ENCODE measurements at places on chromosomes 7 and 10.
A peak's percentile ranks its signal among the peaks of the same experiment; 100 is the strongest.

DNA sequence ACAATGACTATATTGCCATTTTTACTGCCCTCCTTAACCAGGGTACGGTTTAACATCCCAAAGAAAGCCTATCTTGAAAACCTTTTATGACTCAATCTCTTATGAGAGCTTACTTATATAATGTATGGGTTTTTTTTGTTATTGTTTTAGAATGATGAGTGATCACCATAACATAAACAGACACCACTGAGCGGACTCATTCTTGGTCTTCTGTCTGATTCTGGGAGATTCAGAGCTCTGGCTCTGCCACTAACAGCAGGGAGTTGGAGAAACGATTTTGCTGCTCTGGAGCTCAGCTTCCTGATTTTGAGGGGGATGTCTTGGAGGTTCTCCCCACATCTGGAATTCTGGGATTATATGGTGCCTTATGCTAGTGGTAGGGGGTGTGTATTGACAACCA, 244.1 kb downstream of the FRMD4A start:
- no peak for DNase-seq

DNA sequence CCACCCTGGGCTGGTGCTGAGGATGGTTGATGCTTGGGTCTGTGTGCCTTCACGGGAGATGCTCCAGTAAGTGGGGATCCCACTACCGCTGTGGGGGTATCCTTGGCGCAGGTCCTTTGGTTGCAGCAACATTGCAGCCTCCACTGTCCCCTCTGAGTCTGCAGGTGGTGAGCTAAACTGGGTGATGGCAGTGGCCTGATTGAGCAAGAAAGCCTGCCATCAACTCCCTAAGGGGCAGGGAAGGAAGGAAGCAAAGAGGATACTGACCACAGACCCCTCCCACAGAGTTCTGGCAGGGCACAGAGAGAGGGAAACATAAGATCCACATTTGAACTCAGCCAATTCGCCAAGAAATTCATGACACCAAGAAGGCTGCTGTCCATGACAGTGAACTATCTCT, 43.2 kb downstream of the MYO1G start:
- DNase-seq = no peak

- no peak for DNase-seq
These were observed 50.4 kb downstream of the RBM33 start for GRCh38 chr7:155694851-155695250.

DNA sequence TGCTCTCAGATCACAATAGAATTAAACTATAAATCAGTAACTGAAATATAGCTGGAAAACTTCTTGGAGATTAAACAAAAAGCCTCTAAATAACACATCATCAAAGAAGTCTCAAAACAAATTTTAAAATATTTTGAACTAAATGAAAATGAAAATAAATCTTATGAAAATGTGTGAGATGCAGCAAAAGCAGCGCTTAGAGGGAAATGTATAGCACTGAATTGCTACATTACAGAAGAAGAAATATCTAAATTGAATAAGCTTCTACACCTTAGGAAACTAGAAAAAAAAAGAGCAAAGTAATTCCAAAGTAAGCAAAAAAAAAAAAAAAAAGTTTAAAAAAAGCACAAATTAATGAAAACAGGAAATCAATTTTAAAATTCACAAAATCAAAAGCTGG, 35.2 kb downstream of the LMBR1 start:
- no peak for DNase-seq

GRCh38 chr7:86833360-86833759, 189.7 kb downstream of the GRM3 start:
- DNase-seq = no peak

DNA sequence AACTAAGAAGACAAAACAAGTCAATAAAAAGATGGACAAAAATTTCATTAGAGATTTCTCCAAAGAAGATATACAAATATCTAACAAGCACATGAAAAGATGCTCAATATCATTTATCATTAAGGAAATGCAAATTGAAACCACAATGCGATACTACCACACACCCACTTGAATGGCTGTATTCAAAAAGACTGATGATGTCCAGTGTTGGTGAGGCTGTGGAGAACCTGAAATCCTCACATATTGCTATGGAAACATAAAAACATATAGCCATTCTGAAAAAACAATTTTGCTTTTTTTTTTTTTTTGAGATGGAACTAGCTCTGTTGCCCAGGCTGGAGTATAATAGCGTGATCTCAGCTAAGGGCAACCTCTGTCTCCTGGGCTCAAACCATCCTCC, 124.1 kb upstream of the LAMB4 start:
- no peak for DNase-seq

DNA sequence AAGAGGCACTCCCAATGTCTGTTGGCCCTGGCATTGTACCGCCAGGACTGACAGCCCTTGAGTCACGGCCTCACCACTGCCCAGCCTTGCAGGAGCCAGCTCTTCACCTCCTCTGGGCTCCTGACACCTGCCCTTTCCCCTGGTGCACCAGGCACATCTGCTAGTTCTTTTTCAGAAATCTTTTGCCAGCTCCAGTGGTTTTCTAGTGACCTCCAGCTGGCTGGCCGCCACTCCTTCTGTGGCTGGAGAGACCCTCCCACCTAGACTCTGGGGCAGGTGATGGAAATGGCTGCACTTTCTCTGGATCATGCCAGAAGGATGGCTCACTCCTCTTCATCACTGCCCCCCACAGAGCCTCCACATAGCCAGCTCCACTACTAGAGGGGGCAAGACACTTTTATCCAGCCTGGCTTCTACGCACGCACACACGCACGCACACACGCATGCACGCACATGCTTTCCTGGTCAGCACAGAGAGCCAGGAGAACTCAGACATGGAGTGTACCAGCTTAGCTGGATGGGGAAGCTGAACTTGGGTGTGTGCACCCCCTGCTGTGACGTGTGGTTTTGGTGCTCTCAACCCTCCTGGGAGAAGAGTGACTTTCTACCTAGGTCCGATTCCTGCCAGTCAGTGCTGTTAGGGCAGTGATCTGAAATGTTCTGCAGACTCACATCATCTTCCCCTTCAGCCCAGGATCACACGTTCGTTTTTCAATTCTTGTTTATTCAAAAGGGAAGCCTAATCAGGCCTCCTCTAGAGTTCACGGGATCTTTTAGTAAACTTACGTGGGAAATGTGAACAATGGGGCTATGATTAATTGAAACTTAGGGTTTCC, 222.0 kb downstream of the PRPF18 start:
- no peak for DNase-seq

- DNase-seq = no peak
These were observed 1.8 kb downstream of the HNRNPF start for GRCh38 chr10:43407148-43407575.

DNA sequence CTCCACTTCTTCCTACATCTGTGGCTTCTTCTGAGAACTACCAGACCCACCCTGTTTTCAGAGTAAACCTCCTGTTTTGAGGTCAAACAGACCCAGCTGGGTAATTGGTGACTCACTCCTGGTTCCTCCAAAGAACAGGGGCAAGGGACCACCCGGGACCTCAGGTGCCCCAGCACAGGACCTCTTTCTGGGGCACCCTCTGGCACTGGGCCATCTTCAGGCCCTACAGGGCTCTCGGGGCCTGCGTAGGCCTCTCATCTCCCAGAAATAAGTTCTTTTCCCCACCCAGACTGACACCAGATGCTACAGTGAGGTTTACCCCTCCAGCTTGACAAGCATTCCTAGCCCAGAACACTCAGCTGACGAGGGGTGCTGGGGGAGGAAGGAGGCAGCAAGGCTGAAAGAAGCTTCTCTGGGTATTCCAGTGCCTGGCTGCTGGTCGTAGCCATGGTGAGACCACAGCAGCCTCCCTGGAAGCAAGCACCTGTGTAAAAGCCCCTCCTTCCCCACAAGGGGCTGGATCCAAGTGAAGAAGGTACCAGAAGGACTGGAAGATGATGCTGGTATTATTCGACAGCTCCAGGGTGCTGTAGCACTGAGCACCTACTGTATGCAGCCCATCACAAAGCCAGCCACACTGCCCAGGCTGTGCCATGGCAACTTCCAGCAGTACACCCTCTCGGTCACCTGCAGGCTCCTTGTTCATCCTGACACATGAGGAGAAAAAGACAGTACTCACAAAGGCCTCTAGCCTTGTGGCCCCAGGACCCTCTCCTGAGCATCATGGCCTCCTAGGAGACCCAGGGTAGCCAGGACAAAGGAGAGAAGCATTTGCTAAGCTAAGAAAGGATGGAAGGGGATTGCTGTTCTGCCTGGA, 47.4 kb downstream of the ALOX5 start:
- DNase-seq = no peak

DNA sequence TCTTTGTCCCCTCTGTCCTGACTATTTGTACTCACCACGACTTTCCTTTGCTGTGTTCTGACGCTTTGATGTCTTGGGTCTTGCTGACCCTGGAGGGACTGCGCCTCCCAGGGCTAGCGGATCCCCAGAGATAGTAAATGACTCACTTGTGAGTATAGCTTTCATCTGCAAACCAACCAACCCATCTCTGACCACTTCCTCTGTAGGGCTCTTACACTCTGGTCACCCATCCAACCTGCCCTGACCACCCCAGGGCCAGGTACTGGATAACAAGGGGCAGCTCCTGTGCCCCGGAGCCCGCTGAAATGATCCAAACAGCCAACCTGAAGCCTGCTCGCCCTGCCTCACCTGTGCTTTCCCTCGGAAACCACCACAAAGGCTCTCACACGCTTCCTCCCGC, 125.2 kb upstream of the CARD11 start:
- no peak for DNase-seq

- no peak for DNase-seq
These were observed at the start of gene SEC31B for GRCh38 chr10:100519311-100520051. TSS of gene SEC31B (minus strand) at chr10:100519861. CDS start at chr10:100516952, 2,909 bp downstream.

GRCh38 chr7:105653441-105654005, 72.2 kb upstream of the EFCAB10 start:
- DNase-seq = no peak

- DNase-seq = no peak
These were observed 107.5 kb downstream of the PARP12 start for GRCh38 chr7:139955109-139955820.

GRCh38 chr7:87628780-87629569, 777 bp downstream of the RUNDC3B start:
- DNase-seq = peak; percentile 11

GRCh38 chr7:91913612-91914011, 27.1 kb upstream of the AKAP9 start:
- DNase-seq = no peak
